ENCODE measurements at places on chromosomes 2 and 18. TPM values are rescaled to one million over a fixed set of nuclear protein-coding genes. Genes with fewer than 3 reads are reported as not detected.

DNA sequence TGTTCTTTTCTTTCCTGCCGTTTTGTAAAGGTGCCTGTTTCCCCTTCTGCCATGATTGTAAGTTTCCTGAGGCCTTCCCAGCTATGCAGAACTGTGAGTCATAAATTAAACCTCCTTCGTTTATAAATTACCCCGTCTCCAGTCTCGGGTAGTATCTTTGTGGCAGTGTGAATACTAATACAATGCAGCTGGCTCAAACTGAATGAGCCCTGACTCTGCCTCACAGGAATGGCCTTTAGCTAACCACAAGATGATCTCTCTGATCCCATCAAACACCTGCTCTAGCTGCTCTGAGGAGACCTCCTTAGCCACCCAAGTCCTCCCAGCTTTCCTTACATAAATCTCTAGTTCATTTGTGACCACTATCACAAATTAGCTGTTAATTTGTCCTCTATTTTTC, 41.5 kb upstream of the CAB39 start:
- no peak overlapping the region for H3K4me3 ChIP-seq
- H3K36me3 ChIP-seq = no peaks in the 10 kb centered on the region
- peaks cover 67% of the 10 kb centered on the region for H3K4me1 ChIP-seq
- DNase-seq = no peak

DNA sequence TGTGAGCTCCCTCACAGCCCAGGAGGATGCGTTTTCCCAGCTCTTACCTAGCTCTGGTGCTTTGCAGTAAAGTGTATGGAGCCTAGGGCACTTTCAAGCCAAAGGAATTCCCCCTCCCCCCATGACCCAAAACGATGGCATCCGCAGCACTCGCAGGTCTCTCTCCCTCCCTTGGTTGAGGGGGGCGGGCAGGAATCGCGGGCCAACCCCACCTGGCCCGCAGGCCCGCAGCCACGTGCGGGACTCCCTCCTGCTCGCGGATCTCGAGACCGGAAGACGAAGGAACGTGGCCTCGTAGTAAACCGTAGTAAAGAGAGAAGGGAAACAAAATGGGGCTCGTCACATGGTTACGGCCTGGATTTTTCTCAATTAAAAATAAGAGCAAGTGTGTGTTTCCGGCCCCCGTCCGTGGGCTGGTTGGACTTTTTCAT, 8.5 kb downstream of the IRS1 start:
- no peak for DNase-seq
- H3K4me1 ChIP-seq = peaks cover 58% of the 10 kb centered on the region
- peak overlapping the region; percentile 89 for H3K4me3 ChIP-seq
- no peaks in the 10 kb centered on the region for H3K27me3 ChIP-seq
- H3K36me3 ChIP-seq = peaks cover 38% of the 10 kb centered on the region

Gene SCG2
- not detected for total RNA-seq

Gene DPP10
- not detected for total RNA-seq

Gene GPC1
- total RNA-seq = 5.8 TPM

Data from activated CD4-positive, alpha-beta memory T cell treated with anti-CD3 and anti-CD28 coated beads, Interleukin-2, amount 10 ng/mL, durations not matched to agents 7 days and 5 days (primary cell).